ENCODE measurements at places on chromosomes 5 and 9.

- no peak for DNase-seq
Measured at GRCh38 chr9:80059979-80060378, 488.2 kb downstream of the TLE4 start.

DNA sequence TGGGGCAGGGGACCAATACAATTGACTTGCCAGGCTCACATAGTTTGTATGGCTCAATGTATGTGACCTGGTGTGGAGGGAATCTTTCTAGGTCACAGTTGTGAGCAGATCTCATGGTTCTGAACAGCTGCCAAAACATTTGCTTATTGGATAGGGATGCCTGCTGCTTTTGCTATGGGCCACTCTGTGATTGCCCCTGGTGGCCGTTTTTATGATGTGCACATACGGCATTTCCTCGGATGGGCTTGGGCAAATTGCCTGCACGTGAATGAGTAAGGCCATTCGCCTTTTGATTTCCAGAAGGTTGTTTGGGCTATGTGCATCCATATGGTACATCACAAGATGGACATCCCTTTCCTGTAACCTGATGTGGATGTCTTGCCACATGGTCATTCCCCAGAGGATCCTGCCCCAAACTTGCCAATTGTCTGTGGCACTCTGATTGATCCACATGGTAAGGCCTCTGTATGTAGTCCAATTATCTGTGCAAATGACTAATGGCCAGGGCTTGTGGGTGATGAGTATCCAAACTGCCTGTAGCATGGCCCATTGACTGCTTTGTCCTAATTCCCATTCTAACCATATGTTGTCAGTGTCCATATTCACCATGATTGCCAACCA, 10.7 kb upstream of the SLC22A4 start:
- DNase-seq: no peak

- DNase-seq: no peak
Measured at GRCh38 chr9:92440751-92441046, 16.4 kb upstream of the OMD start.

DNA sequence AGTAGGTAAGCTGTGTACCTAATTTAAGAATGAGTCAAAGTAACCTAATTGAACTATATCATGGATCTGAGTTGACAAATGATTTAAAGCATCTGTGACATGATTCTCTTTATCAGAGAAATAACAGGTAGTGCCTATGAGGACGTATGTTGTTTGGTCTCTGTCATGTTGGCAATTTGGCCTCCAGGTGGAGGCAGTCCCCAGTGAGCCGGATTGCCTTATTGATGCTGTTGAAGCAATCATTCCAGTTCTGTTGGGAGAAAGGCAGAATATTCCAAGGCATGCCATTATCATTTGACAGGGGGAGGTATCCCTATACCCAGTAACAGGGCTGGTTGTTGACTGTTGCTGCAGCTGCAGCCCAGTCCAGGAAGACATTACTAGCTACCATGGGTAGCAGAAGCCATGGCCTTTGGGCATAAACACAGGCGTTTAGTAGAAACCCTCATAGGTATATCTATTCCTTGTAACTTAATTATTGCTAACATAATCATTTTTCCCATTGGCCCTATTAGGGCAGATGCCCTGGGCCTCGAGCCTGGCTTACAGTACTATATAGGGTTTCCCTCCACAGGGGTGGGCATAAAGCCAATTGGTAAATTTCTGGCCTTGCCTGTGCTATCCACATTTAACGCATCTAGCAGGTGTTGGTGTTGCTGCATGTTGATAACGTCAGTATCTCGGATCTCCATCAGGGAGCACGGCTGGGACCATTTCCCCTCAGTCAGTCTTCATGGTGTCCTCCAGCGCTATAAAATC, 12.2 kb upstream of the SLC22A4 start:
- DNase-seq: no peak

DNA sequence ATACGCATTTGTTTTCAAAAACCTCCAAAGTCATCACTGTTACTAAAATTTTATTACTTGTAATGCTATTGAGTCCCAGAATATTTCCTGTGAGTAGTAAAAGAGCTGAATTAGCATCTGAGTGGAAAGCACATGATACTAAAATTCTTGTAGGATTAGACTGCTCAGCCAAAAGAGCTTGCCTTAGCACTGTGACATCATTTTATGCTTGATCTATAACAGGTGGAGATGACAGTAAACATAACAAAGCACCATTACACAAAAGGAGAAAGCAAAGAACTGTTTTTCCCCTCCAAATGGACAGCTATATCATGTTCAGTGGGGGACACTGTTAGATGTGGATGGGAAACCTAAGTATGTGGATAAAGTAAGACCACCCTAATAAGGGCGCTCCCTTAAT, 5.8 kb upstream of the JAK2 start:
- no peak for DNase-seq

GRCh38 chr5:180909782-180910181, 10.8 kb downstream of the BTNL8 start:
- DNase-seq: no peak

Measured in activated T-helper 1 cell treated with anti-CD3 and anti-CD28 coated beads, Interleukin-12 subunit alpha, Interleukin-12 subunit beta, Interleukin-2, Interleukin-4 antibody, amounts not matched to agents 30 ng/mL and 10 ng/mL and 1 ng/mL, durations not matched to agents 14 hours and 24 hours and 36 hours (primary cell).